ENCODE measurements at places on chromosomes 1 and 21.

DNA sequence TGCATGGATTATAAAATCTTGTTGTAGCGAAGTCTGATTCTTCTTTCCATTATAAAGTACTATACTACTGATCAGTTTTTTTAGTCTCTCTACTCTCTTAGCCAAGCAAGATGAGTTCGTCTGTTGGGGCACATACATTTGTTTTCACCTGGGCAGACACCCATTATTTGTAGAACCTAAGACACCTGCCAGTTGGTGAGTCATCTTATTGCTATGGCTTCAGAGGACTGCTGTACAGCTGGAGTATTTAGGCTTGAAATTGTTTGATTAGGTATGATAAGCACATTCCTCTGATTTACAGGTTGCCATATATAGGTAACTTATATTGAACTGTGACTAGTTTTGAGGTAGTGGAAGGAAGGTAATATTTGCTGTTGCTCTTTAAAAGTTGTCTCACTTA is 17.2 kb downstream of the RBM15 start:
- DNase-seq, result no peak

- no peak for DNase-seq
These were observed 89.2 kb downstream of the TTLL7 start for GRCh38 chr1:83909687-83910086.

DNA sequence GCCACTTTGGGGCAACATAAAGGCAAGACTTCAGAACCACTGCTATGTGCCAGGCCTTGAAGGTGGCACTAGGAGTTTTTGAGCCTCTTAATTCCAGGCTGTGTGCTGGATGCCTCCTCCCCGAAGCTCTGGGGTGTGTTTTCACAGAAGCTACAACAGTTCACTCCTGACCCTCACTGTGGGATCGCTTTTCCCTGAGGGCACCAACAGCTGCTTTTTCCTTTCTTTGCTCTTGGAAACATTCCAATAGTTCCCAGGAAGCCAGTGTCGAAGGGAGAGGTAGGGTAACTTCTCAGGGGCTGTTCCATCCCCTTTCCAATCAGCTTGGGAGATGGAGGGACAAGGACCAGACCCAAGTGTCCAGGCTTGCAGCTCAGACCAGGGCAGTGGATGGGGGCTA is 153.4 kb downstream of the C1orf94 start:
- no peak for DNase-seq

GRCh38 chr1:243457363-243457982 is 201.6 kb downstream of the SDCCAG8 start:
- DNase-seq, result no peak

DNA sequence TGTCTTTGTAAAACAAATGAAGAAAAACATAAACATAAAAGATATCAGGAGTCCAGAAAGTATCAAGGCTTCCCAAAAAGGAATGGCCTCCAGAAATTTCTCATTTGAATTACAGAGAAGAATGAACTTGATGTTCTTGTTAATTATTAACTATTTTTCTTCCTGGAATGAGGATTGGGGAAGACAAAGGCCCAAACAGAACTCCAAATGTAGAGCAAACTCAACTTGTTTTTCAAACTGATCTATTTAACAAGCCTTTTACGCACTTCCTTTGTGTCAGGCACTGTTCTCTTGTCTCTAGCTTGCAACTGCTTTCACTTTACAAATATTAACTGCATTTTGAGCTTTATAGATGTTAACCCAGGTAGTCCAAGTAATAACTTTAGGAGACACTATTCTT is 45.5 kb downstream of the LAMC2 start:
- DNase-seq, result no peak

DNA sequence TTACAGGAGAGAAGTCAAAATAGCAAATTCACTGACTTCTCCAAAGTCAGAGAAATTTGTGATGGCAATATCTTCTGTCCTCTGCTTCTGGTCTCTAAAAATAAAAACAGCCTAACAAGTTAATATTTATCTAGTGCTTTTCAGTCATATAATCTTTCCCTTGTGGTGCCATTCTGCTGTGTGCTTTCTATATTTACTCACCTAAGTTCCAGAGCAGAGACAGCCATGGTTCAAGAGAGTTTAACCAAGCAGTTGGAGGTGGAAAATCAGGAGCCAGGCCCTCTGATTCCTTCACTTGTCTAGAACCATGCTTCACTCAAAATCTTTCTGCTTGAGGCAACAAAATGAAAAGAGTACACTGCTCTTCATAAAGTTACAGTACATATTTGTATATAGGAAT is 39.3 kb downstream of the BRINP2 start:
- DNase-seq, result no peak

DNA sequence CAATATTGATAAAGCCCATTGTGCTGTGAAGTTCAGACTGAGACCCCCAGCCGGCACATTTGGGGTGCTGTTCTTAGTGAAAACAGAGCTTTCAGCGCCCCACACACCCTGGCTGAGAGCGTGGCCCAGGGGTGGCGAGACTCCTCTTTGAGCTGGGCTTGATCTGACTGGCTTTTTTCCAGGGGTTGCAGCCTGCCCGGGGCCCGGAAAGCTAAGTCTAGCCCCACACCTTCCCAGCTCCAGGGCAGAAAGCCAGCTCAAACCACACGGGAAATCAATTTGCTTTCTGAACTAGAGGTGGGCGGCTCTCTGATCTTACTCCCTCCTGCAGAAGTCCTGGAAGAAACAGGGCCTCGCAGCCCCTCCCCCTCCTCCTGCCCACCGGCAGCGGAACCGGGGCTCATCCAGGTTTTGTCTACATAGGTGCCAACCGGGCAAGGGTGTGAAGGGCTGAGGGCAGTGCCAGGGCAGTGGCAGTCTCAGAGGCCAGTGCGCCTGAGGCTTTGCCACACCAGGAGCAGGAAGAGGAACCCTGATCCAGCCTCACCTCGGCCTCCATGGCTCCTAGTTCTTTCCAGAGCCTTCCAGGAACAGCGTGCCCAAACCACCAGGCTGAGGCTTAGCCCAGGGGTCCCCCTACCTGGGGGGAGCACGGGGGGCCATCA is 155.3 kb downstream of the NPHP4 start:
- DNase-seq, result no peak

DNA sequence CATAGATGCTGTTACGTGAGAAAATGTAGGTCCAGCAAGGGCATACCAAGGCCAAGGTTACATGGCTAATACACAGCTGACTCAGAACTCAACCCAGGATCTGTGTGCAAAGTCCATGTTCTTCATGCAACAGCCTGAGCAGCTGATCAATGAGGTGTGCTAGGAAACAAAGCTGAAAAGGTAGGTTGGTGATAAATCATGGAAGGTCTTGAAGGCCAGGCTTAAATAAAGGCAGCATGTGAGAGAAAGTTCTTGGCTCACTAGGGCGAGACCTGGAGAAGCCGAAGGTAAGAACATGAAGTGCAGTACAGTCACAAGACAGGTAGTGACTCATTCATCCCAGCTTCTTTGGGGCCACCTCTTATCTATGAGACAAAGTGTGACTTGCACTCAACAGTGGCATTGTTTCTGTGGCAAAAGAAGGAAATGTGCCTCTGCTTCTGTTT is 33.4 kb downstream of the TLR5 start:
- DNase-seq, result no peak

DNA sequence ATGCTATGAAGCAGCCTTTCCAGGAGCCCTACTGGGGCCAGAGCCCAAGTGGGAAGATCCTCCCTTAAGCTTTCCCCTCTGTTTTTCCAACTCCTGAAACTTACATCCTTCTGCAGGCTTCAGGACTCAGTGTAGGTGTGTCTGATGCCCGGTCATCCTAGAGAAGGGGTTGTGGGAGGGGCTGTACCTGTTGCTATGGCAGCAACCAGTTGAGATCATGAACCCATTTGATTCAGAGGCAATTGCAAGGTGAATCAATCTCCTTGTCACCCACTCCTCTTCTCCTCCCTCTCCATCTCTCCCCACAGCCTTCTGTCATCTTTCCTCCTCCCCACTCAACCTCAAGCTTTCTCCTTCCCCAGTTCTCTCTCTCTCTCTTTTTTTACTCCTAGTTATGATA is 151.8 kb downstream of the CACNA1E start:
- no peak for DNase-seq

DNA sequence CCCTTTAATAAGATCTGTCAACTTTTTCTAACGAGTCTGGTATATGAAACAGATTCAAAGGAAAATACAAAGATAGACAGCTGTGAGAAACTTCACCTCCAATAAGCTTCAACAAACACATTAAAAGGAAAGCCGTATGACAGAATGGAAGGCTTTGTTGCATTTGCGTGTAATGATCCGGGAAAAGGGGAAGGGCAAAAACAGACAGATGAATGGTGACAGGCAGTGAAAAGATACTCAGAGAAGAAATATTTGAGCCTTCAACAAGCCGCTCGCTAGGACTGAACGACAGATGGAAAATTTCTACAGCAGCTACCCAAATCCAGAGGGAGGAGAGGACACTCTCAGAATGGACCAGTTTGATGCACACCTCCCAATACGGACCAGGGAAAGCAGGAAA is 14.9 kb downstream of the COPA start:
- DNase-seq, result no peak

DNA sequence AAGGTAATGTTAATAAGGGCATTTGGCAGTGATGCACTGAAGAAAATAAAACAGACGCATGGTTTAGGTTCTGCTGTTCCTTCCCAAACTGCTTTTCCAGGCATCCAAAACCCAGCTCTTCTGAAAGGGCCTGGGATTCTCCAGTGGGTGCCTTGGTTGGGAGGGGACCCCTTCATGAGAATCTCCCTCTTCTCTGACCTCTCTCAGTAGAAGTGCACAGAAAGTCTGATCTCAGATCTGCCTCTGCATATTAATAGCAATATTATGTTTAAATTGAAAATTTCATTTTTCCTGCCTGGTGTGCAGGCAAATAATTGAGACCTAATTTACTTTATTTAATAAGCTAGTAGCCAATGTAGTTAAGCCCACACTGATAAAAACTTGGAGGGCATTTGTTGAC is 260.6 kb downstream of the CAMTA1 start:
- no peak for DNase-seq

DNA sequence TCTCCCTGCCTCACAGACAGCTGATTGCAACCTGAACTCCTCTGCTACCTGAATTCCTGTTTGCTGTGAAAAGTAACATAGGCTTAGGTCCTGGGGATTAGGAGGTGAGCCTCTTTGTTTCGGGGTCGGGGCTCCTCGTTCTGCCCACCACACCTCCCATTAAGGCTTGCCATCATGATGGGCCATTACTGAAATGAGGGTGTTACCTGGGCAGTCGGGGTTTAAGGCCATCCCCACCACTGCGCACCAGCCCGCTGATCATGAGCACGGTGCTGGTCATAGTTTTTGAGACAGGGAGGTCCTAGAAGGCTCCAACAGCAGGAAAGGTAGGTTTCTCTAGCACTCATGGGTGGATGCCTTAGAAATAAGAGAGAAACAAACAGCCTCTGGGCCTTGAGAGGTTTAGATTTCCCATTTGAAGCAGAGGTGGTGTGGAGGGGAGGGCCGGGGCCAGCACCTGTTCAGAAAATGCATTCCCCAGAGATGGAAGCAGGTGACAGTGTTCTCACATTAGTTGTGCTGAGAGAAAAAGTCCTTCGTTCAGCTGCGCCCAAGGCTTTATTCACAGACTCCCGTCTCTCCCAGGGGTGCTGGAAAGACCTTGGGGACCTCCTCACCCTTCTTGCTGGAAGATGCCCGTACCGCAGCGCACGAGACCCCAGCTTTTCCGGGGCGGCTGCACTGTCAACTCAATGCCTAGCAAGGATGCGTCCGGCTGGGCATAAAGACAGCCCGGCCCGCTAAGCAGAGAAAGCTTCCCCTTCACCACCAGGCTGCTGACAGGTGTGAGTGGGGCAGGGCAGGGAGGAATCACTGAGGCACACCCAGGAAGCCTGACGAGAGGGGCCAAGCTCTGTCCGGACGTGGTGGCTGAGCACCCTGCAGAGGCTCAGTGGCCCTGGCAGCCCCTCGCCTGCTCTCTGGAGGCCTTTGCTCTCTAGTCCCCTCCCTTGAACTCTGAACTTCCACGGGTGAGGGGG is 125.5 kb downstream of the PGBD5 start:
- no peak for DNase-seq

GRCh38 chr1:209554761-209555611 is 28.5 kb upstream of the CAMK1G start:
- no peak for DNase-seq

GRCh38 chr1:190172651-190173430 is 304.8 kb downstream of the BRINP3 start:
- no peak for DNase-seq

GRCh38 chr1:240385551-240385950 is 226.4 kb downstream of the GREM2 start:
- DNase-seq, result no peak

DNA sequence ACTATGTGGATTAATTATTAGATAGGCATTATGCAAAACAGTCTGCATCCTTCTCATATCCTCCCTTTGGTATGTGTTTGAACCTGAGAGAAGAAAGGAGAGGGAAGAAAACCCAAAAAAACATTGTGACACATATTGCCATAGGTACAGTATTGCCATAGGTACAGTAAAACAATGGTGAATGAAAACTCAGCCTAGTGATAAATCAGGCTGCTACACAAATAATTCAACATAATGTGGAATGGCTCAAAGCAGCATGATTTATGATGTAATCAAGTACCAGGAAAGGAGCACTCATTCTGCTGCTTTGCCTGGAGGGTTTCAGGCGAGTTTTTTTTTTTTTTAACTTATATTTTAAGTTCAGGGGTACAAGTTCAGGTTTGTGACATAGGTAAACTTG is 213.9 kb upstream of the LYPLAL1 start:
- no peak for DNase-seq

- no peak for DNase-seq
These were observed 39.0 kb downstream of the VANGL1 start for GRCh38 chr1:115680730-115681111.

DNA sequence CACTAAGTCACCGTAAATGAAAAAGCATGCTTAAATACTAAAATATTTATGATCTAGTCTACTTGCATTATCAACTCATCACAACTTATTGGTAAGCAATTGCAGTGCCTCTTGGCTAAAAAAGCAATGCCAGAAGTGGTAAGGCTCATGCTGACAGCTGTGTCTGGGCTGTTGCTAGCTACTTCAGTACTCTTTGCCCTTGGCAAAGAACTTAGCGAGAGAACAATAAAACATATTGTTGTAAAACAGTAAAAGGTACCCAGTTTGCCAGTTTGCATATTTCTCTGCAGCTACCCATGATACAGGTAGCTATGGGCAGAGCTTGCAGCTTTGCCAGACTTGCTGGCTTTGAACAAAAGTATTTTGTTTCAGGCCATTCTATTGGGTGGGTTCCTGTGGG is 73.1 kb downstream of the ATP6V1G3 start:
- no peak for DNase-seq

GRCh38 chr1:108059945-108060344 is 95.0 kb upstream of the VAV3 start:
- no peak for DNase-seq

Data from stimulated activated CD4-positive, alpha-beta T cell treated with anti-CD3 and anti-CD28 coated beads, Interleukin-12 subunit alpha, Interleukin-12 subunit beta, amount 100 ng/mL, for 48 hours (primary cell).